NCI-H2171 (cell line): ENCODE measurements at places on chromosomes 16 and 17.

DNA sequence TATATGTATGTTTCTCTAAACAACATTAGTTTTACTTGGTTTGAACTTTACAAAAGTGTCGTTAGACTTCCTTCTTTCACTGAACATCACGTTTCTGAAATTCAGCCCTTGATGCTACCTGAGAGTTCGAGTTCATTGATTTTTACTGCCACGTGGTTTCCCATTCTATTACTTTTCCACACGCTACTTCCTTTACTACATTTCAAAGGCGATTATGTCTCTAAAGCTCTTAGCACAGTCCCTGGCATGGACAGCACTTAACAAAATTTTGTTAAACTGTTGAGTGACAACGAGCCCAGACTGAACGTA lies 15.9 kb upstream of the ARHGAP17 start:
- DNase-seq: no peak

- no peak for DNase-seq
Measured at GRCh38 chr17:74779948-74780400, 3.8 kb upstream of the NAT9 start.

DNA sequence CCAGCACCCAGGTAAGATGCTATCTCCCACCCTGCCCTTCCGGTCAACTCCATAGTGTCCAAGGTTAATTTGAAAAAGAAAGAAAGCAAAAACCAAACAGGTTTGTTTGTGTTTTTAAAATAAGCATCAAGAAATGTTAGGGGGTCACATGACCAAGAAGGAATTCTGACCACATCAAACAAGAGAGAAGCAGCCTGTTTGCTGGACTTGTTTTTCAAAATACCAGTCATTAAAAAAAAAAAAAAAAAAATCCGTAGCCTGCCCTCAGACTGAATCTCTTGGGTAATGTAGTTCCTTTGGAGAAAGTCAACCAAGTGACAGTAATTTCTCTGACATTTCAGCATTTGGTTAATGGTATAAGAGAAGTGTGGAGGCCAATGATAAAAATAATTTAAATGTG lies 38.4 kb downstream of the HNF1B start:
- no peak for DNase-seq

DNA sequence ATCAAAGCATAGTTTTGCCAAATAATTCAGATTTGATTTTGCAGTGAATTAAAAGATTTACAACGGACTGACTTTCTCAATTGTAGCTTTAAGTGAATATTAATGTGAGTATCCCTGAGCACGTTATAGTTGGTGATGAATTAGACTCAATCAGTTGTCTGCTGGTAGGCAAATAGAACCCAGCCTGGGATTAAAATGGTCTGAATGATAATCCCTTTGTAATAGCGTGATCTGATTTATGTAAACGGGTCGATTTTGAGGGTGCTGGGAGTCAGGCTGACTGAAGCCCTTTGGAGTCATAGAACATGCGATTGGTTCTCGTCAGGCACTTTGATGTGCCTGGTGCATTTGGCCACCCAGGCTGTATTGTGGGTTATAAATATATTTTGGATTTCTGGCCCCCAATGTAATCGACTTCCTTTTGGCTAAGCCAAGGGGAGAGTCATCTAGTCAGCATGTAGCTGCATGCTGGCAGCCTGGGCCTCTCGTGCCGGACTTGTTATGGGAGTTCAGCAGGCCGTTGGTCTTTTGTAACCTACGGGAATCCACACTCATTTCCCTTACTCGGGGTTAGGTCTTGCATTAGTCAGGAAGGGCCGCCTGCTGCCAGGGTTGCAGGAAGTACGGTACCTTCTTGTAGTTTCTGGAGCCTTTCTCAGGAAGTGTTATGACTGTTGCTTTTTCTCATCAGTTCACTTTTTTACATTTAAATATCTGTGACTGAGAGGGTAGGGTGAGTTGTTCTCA lies 5.4 kb downstream of the PGS1 start:
- DNase-seq: no peak

DNA sequence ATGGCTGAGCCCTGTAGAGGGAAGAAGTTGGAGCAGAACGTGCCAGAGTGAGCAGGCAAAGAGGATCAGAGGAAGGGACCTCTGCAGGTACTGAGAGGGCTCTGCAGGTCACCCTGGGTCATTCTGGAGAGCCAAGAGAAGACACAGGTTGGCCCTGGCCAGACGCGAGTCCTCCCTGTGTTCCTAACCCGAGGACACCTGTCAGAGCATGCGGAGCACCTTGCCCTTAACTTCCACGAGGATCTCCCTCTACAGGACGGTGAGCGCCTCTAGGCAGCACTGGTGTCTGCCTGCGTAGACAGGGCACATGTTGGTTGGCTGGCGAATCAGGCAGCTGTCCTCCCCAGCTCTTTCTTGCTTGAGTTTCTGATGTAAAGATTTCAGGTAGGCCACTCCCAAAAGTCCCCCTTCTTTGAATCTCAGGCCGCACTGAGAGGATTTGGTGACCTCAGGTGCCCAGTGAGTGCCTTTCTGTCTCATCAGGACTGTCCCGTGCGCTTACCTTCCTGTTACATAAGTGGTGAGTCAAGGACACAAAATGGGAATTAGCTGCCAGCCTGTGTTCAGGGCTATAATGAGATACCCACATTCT lies 45.3 kb downstream of the MPRIP start:
- no peak for DNase-seq

GRCh38 chr17:82384051-82384729 lies 12.6 kb downstream of the UTS2R start:
- peak; percentile 30 for DNase-seq

- DNase-seq: no peak
Measured at GRCh38 chr16:15854906-15855703, 1.7 kb downstream of the MYH11 start.

GRCh38 chr16:67803894-67804293 lies 2.5 kb downstream of the RANBP10 start:
- no peak for DNase-seq

- no peak for DNase-seq
Measured at GRCh38 chr16:61045931-61046330, 990.3 kb downstream of the CDH8 start.

GRCh38 chr16:11605891-11606290 lies 19.2 kb upstream of the LITAF start:
- no peak for DNase-seq

DNA sequence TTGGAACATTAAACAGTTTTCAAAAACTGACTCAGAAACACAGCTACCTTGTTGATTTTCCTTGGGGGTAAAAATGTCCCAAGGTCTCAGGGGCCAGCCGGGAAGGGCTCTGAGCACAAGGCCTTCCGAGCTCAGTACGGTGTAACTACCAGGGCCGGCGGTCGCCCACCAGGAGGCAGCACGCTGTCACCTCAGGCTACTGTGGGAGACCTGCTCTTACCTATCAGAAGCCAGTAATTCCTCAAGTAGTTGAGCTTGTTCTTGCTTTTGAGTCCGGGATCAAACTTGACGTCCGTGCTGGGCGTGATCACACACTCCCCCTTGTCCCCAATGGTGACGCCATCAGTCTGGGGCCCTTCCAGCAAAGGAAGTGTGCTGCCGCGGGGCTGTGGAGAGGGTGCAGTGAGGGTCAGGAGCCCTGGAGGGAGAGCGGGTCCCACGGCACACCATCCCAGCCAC lies 43.4 kb upstream of the ICAM2 start:
- DNase-seq: no peak

DNA sequence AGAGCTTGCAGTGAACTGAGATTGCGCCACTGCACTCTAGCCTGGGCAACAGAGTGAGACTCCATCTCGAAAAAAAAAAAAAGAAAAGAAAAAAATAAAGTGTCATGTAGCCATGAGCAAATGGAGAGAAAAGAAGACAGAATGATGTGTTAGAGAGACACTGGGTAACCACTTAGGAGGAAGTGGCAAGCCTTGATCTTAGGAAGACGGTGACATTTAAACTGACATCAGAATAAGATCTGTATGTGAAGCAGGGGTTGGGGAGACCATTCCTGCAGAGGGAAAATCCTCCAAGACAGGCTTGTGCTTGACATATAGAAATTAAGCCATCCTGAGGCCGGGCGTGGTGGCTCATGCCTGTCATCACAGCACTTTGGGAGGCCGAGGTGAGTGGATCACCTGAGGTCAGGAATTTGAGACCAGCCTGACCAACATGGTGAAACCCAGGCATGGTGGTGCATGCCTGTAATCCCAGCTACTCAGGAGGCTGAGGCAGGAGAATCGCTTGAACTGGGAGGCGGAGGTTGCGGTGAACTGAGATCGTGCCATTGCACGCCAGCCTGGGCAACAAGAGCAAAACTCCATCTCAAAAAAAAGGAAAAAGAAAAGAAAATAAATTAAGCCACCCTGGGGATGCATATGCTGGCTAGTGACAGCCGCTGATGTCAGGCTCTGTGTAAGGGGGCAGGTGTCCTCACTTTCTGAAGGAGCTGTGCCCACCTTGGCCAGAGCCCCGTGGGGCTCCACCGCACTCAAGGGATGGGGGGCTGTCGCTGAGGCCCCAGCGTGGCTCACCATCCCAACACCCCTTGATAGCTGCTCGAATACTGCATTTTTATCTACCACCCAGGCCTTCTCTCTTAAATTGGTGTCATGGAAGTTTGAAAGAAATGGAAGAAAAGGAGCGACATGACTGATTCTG lies 13.1 kb upstream of the CYB5B start:
- DNase-seq: no peak

DNA sequence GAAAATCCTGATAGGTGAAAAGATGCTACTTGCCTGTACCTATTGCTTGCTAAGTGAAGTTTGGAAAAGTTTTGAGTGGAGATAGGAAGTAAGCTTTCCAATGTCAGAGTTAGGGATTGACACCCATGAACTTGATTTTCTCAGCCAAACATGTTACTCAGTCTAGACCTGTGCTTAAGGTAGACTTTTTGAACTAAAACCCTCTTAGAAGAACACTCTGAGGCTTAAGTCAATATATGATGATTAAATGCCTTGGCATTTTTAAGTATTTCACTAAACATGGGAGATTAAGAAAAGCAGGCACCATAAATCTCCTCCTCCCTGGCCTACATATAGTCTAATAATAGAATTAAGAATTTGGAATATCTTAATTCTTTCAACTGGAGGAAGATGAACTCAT lies 785.6 kb upstream of the SOX9 start:
- no peak for DNase-seq

- no peak for DNase-seq
Measured at GRCh38 chr16:26212599-26212998, 520.8 kb downstream of the HS3ST4 start.
